DMS 273 treated with DMSO at 0.1 percent for 48 hours (cell line): ENCODE measurements at places on chromosomes 4 and X.

DNA sequence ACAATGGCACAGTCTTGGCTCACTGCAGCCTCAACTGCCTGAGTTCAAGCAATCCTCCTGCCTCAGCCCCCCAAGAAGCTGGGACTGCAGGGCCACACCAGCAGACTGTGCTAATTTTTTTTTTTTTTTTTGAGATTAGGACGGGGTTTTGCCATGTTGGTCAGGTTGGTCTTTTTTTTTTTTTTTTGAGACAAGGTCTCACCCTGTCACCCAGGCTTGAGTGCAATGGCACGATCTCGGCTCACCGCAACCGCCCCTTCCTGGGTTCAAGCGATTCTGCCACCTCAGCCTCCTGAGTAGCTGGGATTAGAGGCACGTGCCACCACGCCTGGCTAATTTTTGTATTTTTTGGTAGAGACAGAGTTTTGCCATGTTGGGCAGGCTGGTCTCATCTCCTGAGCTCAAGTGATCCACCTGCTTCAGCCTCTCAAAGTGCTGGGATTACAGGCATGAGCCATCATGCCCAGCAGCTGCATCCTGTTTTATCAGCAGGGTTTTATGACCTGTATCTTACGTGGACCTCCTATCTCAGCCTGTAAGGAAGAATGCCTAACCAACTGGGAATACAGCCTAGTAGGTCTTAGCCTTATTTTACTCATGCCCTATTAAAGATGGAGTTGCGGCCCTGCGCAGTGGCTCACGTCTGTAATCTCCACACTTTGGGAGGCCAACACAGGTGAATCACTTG lies 13.2 kb upstream of the MRPL1 start:
- no peak for DNase-seq

- DNase-seq, result no peak
Observed at GRCh38 chrX:133402830-133403625, 12.3 kb downstream of the GPC4 start.

- no peak for DNase-seq
Observed at GRCh38 chr4:77082886-77083608, 7.3 kb upstream of the CCNI start.

DNA sequence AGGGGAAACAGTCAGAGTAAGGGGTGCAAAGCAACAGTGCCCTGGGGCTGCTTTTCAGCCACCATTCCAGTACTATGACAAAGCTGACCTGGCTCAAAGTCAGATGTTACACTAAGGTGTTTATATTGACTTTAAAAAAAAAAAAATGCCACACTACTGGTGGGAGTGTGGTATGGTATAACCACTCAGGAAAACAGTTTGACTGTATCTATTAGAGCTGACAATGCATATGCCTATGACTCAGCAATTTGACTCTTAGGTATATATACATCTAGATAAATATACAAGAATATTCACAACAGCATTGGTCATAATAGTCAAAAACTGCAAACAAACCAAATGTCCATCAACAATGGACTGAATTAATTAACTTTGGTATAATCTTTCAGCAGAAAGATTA lies 15.0 kb downstream of the ASB9 start:
- DNase-seq, result no peak

DNA sequence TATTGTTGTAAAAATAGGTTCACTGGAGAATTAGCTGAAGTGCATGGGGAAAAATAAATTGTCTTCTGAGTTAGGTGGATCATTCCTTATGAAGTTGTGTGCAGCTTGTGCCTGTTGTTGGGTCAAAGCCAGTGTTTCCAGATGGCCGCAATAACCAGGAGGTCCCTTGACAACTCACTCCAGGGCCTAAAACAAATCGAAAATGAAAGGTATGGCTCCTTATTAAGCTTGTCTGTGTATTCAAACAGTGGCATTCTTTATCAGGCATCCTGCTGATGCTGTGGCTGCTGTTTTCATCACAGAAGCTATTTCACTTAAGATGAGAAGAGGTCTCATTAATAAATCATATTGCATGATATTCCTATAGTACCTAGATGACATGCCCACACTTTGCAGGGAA lies 80.2 kb downstream of the GRIA2 start:
- peak; percentile 44 for DNase-seq

DNA sequence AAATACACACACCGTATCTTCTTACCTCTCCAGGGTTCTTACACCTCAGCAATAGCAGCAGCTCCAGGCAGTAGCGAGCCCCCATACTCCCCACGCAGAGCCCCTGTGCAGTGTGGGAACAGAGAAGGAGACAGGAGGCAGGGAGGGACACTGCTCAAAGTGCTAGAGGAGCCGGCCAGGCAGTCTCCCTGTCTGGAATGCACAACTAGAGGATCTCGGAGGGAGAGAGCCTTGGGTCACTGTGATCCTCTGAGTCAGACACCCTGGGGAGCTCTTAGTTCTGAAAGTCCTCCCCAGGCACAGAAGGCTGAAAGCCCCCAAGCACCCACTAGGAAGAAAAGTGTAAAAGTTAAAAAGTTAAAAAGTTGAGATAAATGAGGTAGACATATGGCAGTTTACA lies 16.0 kb downstream of the AMELX start:
- DNase-seq, result no peak

GRCh38 chrX:40721489-40722106 lies 13.7 kb downstream of the MED14 start:
- no peak for DNase-seq

- DNase-seq, result no peak
Observed at GRCh38 chr4:147539959-147540358, 59.1 kb downstream of the EDNRA start.
